ENCODE measurements at places on chromosomes 2 and 18.

DNA sequence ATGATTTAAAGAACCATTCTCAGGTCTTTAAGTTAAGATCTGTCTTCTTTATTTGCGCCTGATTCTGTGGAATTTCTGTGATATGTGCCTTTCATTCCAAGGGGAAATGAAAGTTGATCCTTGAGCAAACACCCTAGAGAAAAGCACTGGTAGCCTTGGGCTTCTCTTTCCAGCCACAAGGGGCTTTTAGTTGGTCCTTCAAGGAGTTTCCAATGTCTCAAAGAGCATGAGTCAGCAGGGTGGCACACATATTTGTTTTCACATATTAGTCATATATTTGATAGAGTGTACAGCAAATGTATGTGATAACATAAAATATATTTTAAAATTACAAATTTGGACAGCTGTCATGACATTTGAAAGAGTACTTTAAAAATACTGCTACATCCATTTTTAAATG, 339.5 kb downstream of the TXNL1 start:
- DNase-seq, result peak; percentile 31

DNA sequence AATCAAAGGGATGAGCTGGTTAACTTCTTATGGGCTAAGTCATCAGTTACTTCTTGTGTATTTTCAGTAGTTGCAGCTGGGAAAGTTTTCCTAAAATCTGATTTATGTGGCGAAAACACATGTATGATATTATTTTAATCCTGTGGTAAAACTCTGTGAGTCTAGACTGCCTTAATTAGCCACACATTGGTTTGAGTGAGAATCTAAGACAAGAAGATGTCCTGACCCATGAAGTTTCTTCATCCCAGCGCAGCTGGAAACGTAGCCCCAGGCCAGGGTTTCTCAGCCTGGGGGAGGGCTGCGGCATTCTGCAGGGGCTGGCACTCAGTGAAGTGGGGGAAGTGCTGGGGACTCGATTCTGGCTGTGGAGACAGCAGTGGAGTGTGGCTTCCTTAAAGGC, 44.7 kb upstream of the INHBB start:
- no peak for DNase-seq

GRCh38 chr18:77054288-77054605, 78.3 kb downstream of the MBP start:
- DNase-seq, result no peak

DNA sequence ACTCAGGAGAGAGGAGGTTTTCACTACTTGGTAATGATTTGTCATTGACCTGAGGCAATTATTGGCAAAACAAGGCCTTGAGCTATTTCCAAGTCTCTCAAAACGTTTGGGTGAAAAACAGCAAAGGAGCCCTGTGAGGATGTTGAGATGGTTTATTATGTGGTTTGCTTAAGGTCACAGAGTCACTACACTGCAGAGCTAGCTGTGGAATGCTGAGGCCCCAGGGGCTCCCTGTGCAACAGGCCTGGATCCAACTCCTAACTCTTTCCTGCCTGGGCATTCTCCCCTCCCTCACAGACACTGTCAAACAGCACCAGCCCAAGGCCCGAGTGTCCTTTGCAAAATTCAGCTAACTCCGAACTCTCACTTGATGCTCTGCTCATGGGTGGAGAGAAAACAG, 754.6 kb upstream of the SOX11 start:
- no peak for DNase-seq

DNA sequence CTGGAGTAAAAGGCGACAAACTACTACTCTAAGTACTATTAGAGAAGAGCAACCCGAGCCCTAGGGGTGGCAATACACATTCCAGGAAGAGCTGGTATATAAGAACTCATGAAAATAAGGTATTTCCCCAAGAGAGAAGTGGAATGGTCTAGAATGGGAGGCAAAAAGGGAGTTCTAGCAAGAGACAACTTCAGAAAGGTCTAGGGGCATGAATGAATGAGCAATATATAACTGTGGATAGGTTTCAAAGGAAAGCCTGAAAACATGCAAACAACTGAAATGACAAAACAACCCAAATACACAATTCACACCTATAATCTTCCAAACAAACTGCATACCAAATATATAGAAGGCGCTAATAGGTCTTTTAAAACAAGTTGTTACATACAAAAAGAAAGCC, 22.2 kb downstream of the TRIP12 start:
- DNase-seq, result no peak

GRCh38 chr18:54228364-54228763, 3.9 kb upstream of the MBD2 start:
- DNase-seq, result no peak

DNA sequence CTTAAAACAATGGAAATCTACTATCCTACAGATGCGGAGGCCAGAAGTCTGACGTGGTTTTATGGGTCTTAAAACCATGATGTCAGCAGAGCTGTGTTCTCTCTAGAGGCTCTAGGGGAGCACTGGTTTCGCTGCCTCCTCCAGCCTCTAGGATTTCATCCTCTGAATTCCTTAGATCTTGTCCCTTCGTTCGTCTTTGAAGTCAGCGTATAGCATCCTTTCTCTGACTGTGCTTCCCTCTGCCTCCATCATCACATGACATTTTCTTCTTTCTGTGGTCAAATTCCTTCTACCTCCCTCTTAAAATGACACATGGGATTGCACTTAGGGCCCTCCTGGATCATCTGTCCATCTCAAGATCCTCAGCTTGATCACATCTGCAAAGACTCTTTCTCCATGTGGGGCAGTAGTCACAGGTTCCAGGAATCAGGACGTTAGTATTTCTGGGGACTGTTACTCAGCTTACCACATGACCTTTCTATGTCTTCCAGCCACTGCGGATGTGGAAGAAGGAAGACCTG, 22.7 kb upstream of the NCK2 start:
- no peak for DNase-seq

- DNase-seq, result no peak
Measured at GRCh38 chr2:206250041-206250897, 24.2 kb upstream of the ZDBF2 start.

GRCh38 chr2:186889101-186889879, 40.3 kb upstream of the ZSWIM2 start:
- no peak for DNase-seq

DNA sequence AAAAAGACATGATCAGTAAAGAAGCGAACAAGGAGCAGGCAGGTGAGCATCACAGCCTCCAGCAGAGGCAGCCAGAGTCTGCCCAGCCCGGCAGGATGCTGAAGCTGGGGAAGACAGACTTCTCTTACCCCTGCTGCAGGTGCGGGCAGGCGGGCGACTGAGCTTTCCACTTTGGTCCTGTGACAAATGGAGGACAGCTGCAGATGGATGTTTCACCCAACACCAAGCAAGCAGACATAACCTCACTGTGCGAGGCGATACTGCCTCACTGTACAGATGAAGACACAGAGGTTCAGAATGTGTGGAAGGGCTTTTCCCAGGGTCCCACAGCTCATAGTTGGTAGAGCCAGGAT, 251.0 kb downstream of the AFF3 start:
- no peak for DNase-seq

Measured in hepatic stellate cell (primary cell).